ENCODE measurements at places on chromosomes 1 and 21. TPM values are rescaled to one million over a fixed set of nuclear protein-coding genes. Genes with fewer than 3 reads are reported as not detected.

GRCh38 chr1:155173478-155174323 lies at the start of gene TRIM46:
Gene TRIM46, plus strand, starts transcription at chr1:155173849. Its CDS starts 118 bp downstream, at chr1:155173967.
- DNase-seq, result peak; percentile 10

- no peak for DNase-seq
Measured at GRCh38 chr1:5756434-5757186, 235.6 kb downstream of the NPHP4 start.

DNA sequence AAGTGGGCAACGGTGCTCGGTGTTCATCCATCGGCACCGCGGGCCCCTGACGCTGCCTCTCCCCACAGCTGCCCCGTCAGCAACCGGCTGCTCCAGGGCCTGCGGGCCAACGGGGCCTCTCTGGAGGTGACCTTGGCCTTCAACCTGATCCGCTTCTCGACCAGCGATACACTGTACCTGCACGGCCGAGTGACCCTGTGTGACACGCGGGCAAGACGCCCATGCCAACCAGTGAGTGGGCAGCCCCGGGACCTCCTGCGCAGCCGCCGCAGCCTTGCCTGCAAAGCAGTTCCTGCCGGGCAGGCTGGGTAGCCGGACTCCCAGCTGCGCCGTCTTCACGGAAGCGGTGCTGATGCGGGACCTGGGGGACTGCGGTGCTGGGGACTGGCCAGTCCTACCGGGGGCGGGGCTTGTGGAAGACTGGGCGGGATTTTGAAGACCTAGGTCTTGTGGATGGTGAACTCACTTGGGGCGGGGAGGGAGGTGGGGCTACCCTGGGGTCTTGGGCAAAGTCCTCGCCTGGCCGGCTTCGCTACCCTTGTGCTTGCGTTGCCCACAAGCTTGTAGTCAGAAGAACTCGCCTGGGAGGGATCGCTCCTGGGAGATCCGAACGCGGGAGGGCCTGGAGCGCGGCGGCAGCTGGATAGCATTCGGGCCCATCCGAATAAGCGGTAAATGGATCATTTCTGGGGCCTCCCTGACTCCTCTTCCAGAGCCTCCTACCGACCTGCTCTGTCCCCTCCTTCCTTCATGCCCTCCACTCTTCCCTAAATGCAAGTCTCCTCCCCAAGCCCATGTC lies 8.8 kb upstream of the CEP85 start:
- DNase-seq, result no peak

DNA sequence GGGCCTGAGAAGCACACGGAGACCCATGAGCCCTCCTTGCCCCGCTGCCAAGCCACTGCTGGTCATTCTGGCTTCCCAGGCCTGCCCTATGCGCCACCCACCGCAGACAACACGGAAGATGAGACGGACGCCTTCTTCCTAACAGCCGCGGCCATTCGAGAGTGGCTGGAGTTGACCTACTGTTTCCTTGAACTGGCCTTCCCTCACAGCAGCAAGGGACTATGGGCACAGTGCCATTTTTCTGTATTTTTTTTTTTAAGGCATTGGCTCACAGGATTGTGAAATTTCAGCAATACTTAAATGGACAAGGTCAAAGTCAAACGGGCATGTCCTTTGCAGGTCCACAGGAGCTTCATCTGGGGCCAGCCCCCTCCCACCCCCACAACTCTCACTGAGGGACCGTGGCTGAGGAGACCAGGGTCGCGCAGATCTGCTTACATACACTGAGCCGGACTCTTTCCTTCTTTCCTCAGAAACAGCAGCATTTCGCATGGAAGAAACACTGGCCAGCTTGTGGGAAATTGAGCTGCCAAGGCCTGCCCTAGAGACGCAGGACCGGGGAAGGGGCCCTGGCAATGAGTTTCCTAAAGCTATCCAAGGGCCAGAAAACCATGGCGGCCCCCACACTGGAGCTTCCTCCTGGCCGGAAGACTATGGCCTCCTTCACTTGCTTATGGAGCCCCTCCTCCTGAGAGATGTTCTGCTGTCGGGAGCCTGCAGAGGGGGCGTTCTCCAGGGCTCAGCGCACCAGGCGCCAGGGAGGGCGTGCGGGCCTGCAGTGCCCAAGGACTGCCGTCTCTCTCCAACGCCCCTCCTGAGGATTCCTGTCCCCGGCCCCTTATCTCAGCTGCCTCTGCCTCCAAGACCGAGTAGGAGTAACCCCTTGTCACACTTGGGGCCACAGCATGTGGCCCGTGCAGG lies 98.9 kb downstream of the PGBD5 start:
- DNase-seq, result no peak

DNA sequence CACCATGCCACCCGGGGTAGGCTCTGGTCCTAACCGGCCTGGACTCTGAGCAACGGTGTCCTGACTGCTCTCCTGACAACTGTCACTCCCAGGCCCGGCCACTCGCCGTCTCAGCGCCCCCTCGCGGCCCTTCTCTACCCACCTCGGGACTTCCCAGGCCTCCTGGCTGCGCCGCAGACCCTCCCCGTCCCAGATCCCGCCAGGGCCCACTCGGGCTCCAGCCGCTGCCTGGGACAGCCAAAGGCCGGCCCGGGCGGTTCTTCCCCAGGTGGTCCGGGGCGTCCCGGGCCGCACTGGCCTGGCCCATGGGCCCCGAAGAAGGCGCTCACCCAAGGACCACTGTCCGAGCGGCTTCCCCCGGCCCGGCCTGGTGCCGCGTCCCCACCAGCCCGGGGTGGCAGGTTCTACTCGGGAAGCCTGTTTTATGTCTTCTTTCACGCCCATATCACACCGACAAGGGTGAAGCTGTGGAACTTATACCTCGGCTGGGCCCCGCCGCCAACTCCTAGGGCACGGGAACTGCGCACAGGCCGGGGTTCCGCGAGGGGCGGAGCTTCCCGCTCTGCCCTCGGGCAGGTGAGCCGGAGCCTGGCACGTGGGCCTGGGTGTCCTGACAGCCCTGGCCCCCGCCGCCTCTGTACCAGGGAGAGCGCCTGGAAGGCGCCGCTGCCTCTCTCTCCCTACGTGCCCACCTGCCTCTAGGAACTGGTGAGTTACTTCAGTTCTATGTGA lies 138.3 kb downstream of the TTLL7 start:
- no peak for DNase-seq

GRCh38 chr1:54975356-54976108 lies 4.9 kb upstream of the TMEM61 start:
- no peak for DNase-seq

DNA sequence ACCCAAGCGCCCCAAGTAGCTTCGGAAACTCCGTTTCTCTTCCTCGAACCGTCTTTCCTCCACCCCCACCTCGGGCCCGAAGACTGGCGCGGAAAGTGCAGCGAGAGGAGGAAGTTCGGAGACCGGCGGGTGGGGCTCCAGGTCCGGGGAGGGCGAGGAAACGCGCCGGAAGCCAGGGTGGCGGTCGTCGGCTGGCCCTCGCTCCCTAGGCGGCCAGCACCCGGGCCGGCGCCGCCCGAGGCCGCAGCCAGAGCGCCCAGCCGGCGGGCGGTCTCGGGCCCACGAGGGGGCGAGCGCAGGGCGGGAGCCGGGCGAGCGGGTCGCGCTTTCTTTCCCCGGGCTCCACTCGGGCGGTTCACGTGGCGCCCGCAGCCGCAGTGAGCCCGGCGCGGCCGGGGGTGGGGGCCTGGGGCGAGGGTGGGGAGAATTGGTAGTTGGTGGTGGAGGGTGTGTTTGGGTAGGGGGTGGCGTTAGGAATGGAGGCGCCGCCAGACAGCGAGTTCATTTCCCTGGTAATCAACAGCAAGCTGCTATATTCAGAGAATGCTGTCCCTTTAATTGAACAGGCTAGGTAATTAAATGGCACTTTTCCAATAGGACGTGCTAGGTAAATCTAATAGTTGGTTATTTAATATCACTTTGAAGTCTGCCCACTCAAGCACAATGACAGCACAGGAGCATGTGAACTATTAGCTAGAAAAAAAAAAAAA lies 6.7 kb downstream of the LMO4 start:
- DNase-seq, result no peak

DNA sequence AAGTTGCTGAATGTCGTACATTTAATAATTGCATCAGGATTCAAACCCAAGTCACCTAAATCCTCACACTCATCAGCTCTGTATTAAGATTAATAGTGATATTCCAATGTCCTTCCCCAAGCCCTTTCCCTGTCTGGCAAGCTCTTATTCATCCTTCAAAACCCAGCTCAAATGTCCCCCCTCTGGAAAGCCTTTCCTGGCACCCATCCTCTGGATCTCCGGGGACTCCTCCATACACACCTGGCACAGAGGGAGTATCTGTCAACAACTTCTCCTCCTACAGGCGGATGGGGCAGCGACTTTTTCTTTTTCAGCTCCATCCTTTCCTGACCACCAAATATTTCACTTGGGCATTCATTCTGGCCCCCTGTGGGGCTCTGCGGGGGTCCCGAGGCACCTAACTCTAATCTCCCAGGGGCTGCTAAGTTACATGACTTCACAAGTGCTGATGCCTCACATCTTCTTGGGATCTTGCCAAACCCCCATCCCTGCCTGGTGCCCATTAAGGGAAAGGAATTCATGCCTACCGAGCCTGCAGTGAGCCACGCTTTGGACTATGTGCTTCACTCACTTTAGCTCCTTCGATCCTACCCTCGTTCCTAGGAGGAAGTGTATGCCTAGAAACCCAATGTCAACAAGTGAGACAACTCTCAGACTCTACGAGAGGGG lies 15.2 kb downstream of the TINAGL1 start:
- DNase-seq, result peak; percentile 53

- DNase-seq, result no peak
Measured at GRCh38 chr1:81703391-81703755, 97.4 kb upstream of the ADGRL2 start.

DNA sequence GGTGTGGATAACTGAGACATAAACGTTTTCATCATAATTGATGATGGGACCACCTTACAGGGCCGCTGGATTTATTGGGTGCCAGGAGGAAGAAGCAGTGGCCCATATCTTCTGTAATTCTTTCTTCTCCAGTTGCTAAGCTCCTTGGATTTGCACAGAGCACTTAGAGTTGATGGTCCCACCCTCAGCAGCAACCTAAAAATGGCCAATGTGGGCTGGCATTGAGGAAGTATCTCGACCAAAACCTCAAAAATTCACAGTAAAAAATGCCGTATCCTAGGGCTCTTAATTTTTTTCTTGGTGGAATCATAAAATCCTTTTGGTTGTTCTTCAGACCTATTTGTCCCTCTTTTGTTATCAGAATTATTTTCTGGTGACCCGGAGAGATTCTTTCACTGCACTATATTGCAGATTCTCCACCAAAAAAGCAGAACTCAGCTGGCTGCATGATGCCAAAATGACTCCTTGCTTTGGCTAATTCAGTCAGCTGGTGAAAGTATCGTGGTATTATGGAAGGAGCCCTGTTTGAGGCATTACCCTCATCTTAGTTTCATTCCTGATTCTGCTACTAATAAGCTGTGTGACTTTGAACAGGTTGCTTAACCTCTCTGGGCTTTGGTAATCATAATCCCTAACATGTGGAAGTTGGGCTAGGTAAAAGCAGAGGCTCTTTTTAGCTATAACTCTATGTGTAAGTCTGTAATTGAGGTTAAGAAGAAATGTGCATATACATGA lies 27.6 kb downstream of the KIRREL1 start:
- no peak for DNase-seq

DNA sequence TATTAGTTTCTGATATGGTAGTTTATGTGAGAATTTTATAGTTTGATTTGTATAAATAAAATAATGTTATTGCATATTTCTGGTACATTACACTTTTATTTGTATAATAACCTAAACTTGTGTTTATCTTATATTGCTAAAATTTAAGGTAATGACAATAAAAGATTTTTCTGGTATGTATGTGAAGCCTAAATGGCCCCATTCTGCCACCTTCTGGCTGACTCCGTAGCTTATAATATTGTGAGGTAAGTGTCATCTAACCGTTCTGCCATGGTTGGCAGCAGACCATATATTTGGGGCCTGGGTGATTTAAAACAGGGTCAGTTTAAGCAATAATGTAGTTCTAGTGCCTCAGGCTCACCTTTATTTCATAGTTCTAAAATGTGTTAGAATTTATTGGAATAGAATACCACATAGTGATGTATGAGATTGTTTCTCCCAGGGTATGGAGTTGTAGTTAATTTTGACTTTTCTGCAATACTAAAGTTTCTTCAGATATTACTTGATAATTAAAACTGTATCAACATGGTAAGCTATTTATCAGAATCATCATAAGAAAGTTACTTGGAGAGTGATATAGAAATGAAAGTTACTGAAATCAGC lies 21.2 kb upstream of the PRKACB start:
- DNase-seq, result peak; percentile 12

DNA sequence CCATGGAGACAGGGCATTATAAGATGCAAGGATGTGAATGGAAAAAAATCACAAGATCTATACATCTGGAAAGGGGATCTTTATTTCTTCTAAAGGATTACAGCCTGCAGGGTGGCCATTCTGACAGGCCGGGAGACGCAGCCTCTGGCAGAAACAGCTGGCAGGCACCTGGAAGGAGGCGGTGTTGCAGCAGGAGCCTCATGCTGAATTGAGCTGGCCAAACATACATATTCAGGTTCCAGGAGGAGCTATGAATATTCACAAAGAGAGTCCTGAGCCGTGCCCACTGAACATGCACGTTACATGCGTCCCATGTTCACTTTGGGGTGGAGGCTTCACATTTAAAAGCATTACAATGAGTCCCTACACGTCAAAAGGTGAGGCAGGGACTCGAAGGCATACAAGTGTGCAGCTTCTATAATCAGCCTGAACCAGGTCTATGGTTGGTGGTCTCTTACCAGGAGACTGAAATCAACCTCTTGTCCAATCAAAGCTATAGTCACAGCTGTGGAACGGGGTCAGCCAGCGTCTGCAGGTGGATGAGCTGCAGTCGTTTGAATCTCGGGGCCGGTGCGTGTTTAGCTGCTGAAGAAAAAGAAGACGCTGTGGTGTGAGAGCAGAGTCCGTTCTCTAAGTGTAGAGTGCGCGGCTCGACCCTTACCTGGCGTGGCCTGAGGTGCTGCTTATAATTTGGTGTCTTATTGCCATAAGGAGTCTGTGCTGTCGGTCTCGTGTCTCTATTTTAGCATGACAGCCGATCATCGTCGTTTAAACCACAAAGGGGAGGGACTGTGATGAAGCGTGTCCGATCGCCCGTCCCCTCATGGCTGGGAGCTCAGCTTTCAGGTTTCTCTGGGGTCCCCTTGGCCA lies 183.0 kb downstream of the ETS2 start:
- no peak for DNase-seq

- no peak for DNase-seq
Measured at GRCh38 chr1:187682112-187682511, 853.4 kb downstream of the PLA2G4A start.

The LCE2C gene
- not detected for total RNA-seq

The FLG2 gene
- total RNA-seq, result not detected

The SLC30A2 gene
- total RNA-seq, result not detected

The MATN1 gene
- 0.06 TPM for total RNA-seq

All from H4 (cell line).